ENCODE measurements at places on chromosomes 12 and 14.

DNA sequence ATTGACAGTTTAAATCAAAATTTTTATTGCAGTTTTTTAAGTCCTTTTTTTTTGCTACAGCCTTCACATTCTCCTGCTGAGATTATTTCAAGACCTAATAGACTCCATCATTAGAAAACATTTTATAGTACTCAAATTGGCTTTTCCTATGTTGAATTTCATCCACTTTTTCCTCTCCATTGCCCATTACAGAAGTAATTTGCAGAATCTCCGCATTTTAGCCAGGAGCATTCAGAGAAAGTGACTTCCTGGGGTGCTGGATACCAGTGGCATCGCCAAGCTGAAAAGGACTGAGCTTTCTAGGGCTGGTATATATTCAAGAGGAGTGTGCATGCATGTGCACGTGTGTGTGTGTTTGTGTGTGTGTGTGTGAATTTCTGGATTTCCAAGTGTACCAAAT is 340.8 kb downstream of the PDZRN4 start:
- no peak for DNase-seq

DNA sequence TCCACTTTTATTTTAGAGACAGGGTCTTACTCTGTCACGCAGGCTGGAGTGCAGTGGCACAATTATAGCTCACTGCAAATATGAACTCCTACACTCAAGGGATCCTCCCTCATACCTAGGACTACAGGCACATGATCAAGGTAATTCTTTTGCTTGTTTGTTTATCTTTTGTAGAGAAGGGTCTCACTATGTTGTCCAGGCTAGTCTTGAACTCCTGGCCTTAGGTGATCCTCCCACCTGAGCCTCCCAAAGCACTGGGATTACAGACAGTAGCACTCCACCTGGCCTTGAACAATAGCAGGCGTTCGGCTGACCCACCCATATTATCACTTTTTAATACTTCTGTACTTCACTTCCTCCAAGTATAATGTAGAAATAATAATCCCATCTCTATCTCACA is 1.4 kb upstream of the RACGAP1 start:
- DNase-seq = no peak

DNA sequence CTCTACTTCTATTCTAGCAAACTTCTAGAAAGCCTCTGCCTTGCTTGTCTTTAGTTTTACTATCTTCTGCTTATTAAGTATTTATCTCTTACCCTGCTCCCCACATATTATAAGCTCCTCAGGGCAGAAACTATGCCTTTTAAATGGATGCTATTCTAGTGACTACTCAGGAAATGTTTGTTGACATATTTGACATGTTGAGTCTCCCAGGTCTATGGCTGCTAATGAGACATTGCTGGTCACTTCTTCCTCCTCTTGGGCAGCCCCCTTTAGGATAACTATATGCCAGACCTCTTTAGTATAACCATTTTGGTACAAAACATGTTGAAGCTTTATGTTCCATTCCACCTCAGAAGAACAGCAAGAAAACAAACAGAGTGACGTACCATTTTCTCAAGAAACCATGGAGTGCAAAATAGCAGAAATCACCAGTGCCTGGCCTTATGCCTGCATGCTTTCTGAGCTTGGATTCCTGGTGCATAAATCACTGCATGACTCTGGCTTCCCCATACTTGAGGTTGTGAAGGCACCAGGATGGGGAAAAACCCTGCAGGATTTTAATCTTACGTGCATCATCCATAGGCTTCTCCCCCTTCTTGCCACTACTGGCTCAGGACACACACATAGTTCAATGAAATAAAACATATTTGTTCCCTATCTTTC is 202.6 kb downstream of the TMX1 start:
- no peak for DNase-seq

DNA sequence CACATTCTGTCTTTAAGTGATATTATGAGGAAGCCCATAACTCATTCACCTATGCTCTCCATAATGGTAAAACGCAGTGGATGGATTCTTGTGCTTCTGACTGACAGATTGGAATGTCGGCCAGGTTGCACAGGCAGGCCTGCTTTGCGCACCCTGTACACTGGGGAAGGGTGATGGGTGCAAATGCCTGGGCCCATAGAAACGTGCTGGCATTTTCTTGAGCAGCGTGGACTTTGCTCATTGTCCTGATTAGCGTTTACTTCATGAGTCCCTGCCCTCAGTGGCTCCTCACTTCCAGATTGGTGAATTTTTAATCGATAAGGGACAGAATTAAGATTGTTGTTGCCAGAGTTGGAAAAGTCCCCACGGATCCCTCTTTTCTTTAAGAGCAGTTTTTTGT is 80.9 kb upstream of the TRAF3 start:
- DNase-seq = no peak

GRCh38 chr12:19048943-19049342 is 80.6 kb upstream of the PLEKHA5 start:
- DNase-seq = no peak

GRCh38 chr14:70108419-70108818 is 80.3 kb downstream of the SLC8A3 start:
- DNase-seq = no peak

- no peak for DNase-seq
Observed at GRCh38 chr14:89688507-89689211, 265.9 kb downstream of the EFCAB11 start.

GRCh38 chr12:4144676-4145075 is 128.9 kb upstream of the CCND2 start:
- DNase-seq = no peak

DNA sequence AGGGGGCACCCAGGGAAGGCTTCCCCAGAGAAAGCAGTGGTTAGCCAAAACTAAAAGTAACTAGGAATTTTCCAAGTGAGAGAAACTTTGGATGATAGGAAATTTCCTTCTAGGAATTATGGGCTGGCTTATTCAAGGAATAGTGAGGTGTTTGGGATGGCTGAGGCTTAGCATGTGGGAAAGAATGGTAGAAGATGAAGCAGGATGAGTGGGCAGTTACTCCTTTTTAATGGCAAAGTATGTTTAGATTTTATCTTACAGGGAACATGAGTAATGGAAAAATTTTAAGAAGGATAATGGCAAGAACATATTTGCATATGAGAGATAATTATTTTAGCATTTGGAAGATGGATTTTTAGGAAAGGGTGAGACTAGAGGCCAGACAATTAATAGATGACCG is 197.6 kb downstream of the SLC38A4 start:
- no peak for DNase-seq

- no peak for DNase-seq
Observed at GRCh38 chr12:8903646-8904045, 10.7 kb upstream of the PHC1 start.

DNA sequence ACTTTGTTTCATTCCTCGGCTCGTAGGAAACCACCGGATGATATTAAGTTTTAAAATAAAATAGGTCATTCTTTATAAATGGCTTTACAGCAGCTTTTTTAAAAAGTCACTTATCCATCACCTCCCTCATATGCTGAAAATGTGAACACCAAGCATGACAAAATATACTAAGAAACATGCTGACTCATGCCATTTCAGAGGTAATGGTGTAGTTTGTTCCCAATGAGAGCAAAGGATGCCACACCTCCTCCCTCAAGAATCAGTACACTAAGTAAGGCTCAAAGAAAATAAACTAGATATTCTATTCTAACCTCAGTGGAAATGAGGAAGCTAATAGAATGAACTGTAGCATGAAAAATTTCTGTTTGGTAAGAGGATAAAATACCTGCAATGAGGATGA is 5.5 kb upstream of the DIO2 start:
- no peak for DNase-seq

GRCh38 chr12:94240171-94240570 is 91.8 kb downstream of the PLXNC1 start:
- no peak for DNase-seq

GRCh38 chr12:64757771-64758170 is 1.4 kb downstream of the GNS start:
- DNase-seq = no peak

DNA sequence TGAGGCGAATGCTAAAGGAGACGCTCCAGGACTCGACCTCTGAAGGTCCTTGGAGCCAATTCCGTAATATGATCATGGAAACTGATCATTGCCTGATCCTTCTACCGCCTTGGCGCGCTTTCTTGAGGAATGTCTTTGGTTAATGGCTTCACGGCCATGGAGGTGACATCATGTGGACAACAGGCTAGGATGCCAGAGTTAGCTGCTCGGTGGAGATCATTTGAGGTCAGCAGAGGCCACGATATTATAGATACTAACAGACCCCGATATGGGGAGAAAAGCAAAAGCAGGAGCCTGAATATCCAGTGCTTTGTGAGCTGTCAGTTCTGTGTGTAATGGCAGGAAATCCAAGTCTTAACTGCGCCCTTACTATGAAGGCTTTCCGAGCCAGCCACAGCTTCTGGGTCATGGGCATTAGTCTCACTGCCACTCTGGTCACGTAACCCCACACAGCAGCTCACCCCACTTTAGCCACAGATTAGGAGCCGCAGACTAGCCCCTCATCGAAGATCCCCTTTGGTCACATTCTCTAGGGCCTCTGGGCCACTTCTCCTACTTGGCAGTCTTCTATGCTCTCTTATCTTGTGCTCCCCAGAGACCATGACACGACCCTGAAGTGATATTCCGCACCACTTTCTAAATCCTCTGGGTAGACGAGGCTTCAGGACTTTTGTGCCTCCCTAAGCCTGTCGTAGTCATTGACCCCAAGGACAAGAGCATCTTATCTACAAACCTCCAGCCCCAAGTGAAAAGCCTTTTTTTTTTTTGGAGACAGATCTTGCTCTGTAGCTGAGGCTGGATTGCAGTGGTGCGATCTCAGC is 724 bp upstream of the CS start:
- DNase-seq = no peak

DNA sequence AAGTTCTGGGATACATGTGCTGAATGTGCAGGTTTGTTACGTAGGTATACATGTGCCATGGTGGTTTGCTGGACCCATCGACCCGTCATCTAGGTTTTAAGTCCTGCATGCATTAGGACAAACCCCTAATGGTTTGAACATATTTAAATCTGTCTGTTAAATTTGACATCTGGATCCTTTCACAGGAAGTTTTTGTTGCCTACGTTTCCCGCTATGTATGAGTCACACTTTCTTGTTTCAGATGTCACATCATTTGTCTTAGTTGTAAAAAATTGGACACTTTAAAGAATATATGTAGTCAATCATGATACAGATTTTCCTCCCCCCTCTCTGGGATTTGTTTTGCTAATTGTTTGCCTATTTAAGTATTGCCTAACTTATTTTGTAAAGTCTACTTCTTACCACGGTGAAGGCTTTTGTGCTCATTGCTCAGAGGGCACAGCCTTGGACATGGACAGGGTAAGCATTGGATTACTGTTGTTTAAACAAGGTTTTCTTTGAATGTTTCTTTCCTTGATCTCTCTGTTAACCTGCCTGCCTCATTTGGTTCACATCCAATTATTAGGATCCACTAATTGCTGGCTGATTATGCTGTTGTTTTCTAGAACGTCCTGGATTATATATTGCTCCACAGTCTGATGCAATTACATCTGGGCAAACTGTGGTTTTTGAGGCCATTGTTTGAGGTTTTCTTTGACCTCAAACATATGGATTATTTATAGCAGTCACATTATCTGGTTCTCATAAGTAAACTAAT is 1441.4 kb downstream of the AACS start:
- DNase-seq = no peak

GRCh38 chr12:113934060-113934814 is 31.9 kb downstream of the RBM19 start:
- no peak for DNase-seq

DNA sequence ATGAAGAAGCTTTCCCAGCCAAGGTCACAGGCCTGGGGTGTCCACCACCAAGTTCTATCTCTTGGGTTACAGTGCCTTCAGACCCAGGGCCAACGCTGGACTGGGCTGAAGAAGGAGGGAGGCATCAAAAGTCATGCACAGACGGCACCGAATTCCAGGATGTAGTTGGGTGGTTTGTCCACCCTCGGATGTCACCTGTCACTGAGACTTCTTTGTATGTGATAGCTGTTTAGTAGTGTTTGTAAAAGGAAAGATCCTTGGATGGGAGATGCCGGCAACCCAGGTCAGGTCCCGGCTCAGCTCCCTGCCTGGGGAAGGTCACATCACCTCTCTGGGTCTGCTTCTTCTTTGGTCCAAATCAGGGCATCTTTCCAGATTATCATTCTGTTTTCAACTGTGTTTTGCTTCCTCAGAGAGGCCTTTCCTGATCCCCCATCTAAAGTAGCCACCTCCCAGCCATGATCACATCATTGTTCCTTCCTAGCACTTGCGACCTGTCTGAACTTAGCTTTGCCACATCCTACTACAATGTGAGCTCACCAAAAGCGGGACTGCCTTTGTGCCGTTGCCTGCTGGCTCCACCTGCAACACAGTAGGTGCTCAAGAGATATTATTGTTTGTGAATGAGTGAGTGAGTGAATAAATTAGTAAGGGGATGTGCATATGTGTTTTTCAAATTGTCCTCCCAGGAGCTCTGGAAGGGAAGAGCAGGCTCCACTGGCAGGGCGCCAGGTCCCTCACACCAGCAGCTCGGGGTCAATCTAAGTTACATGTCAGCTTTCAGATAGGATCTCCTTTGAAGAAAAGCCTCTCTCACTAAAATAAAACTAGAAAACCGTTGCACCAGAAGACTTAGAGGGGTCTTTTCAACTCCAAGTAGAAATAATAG is 2.1 kb downstream of the TSPAN11 start:
- DNase-seq = no peak

- no peak for DNase-seq
Observed at GRCh38 chr14:97380539-97380941, 583.4 kb downstream of the VRK1 start.

DNA sequence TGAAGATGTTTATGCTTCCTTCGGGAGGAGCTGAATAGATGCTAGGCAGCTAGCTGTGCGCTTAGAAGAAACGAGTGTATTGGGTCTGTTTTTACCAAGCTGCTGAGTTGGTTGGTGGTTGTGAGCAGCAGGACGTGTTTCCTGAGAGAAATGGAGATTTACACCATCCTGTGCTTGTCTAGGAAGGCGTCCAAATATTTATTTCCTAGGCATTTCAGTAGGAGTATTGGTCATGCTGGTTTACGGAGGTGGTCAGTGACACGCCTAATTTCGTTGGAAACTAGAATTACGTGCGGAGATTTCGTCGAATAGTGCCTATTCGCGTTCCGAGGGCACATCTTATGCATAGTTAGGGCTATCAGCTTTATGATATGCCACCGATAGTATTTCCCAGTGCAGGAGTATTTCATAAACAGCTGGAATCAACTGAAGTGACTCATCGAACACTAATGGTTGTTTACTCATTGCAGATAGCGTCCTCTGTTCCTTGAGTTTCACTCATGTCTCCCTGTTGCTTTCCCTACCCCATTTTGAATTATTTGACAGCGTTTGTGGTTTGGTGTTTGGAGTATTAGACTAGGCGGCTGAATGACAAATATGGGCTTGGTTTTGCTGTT is 780 bp downstream of the TBC1D15 start:
- no peak for DNase-seq

GRCh38 chr12:75783093-75783877 is 248.3 kb downstream of the PHLDA1 start:
- no peak for DNase-seq

DNA sequence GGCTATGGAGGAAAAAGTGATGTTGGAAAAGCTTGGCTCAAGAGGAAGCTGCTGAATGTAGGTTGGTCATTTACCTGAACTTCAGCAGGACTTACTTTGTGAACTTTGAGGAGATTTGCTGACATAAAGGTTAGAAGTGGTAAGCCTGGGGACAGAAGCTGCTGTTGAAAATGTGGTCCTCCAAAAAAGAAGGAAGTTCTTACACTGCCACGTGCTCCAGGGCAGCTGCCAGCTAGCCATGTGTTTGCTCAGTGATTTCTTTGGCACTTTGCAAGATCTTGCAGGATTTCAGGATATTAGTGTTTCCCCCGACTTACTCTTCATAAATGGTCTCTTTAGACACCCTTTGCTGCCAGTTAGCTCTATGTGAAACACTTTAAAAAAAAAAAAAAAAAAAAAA is 14.8 kb upstream of the DYRK2 start:
- DNase-seq = no peak

- DNase-seq = no peak
Observed at GRCh38 chr12:76706101-76706500, 57.8 kb upstream of the ZDHHC17 start.
